ENCODE measurements at places on chromosomes 7 and 10.

- DNase-seq, result no peak
Measured at GRCh38 chr10:94546901-94547185, 1.3 kb downstream of the HELLS start.

GRCh38 chr7:1532456-1533254, 2.2 kb downstream of the MAFK start:
- no peak for DNase-seq

DNA sequence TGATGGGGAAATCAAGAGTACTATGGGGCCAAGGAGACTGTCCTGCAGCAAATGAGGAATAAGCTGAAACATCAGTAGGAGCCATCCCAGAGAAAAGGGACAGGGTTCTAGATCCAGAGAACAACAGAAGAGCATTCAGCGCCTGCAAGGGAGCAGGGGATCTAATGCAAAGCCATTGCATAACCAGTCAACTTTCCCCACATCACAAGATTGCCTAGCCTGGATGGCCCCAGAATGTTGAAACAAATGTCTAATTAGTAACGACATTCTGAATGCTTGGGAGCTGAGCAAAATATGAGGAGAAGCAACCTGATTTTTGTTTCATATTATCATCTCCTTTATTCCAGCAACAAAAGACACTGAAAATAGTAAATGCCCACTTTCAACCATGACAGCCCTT, 2.7 kb upstream of the MPP7 start:
- DNase-seq, result no peak

DNA sequence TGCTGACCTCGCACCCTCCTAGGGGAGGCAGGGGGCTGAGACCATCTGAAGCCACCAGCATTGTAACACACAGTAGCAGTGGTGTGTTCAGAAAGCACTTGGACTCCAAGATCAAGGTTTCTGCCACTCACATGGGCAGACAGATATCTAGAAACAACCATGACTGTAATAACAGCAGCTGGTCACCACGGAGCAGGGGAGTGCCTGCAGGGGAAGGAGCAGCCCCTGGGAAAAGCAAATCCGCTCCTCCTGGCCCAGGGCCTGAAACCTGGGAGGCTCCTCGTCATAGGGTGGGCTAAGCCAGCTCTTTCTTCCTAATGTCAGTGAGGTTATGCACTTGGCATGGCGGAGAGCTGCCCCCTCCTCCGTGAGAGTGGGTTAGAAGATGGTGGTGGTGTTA, 118.4 kb upstream of the INSYN2A start:
- no peak for DNase-seq

GRCh38 chr7:67875558-67875957, 878.9 kb downstream of the TYW1 start:
- DNase-seq, result no peak

DNA sequence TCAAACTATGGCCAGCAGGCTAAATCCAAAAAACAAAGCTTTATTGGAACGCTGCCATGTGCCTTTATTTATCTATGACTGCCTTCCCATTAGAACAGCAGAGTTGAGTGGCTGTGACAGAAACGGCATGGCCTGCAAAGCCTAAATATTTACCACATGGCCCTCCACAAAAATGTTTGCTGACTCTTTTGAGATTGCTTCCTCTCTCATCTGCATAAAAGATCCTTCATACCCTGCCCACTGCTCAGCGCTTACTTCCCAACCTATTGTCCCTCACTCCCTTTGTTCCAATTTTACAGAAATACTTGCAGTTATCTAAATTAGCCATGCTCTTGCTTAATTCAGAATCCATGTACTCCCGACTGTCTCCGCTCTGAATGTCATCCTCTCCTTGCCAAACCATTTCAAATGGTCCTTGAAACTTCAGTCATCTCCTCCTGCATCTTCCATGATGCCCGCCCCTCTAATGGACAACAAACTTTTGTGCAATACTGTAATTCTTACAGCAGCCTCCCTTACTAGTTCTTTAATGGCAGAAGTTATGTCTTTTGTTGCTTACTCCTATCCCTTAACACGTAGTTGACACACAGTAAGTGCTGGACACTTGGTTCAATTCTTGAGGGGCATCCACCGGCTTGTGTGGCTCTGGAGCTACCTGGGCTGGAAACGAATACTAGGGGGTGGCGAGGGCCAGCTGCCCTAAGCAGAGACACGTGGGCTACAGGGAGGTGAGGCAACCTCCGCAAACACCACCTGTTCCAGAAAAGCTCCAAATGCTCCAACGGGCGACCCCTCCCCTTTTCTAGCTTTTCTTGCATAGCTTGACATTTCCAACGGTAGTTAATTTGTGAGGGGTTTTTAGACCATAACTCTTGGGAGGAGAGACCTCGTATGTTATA, 832 bp downstream of the XRCC2 start:
- DNase-seq, result peak; percentile 70

GRCh38 chr7:8601121-8601520, 167.7 kb downstream of the NXPH1 start:
- no peak for DNase-seq

DNA sequence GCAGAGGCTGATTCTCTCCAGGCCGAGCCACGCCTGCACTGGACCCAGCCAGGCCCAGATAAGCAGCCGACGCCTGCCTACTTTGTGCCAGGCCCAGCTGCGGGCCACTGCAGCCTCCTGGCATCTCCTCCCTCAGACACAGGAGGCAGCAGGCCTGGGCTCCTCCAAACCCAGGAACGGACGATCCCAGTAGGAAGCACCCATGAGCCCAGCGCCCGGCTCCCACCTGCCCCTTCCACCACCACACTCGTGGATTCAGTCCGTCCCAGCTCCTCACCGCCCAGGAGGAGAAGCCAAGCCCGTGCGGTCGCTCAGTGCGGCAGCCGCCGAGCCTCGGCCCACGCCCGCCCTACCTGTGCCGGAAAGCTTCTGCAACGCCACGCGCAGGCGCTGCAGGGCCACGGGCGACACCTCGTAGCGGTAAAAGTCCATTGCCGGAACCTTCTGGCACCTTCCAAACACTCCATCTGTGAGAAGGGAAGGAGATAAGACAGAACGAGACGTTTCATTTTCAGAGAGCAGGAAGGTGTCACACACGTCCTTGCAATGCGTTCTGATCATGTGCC, 271.1 kb downstream of the PTPRN2 start:
- DNase-seq, result no peak

GRCh38 chr10:73060738-73061635, 35.7 kb downstream of the P4HA1 start:
- peak; percentile 47 for DNase-seq

GRCh38 chr7:18901351-18901750, 216.1 kb downstream of the TWIST1 start:
- no peak for DNase-seq

DNA sequence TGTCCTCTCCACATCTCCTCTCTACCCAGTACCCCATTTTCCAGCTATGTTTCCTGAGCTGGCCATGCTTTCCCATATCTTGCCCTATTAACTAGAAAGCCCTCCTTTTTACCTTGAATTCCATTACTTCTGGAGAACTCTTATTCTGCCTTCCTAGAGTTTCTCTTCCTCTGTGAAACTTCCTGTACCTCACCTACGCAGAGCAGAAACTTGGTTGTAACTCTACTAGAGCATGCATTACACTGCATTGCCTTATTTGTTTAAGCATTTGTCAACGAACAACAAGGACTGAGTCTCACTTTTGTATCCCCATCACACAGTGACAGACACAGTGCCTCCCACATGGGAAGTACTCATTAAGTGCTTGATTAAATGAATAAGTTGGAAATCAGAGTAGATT, 36.4 kb downstream of the VCL start:
- no peak for DNase-seq

- no peak for DNase-seq
Measured at GRCh38 chr7:98907570-98907969, 29.2 kb downstream of the TRRAP start.

DNA sequence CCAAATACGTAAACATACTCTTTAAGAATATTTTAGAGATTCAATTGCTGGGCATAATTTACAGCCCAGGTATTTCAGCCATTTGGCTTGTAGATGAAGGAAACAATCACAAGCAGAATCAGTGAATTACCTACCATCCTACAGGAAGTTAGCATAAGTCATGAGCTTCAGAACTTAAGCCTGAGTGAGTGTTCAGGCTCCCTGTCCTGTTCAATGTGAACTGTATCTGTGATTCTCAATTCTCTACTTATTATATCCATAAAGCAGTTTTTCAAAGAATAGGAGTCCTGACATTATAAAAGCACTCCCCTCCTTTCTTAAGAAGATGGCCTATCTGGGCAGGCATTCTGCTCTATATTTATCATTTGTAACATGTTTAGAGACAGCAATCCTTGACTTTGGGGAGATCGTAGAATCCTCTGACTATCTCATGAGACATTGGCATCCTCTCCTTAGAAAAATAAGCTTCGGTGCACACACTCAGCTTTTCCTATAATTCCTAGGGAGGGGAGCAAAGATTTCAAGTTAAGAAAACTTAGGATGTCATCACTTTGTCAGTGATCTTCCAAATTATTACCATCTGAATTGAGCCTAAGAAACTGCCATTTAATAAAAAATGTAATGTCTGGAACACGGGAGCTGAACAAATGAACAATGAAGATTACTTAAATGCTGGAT, 645.2 kb upstream of the IGFBP3 start:
- DNase-seq, result no peak

DNA sequence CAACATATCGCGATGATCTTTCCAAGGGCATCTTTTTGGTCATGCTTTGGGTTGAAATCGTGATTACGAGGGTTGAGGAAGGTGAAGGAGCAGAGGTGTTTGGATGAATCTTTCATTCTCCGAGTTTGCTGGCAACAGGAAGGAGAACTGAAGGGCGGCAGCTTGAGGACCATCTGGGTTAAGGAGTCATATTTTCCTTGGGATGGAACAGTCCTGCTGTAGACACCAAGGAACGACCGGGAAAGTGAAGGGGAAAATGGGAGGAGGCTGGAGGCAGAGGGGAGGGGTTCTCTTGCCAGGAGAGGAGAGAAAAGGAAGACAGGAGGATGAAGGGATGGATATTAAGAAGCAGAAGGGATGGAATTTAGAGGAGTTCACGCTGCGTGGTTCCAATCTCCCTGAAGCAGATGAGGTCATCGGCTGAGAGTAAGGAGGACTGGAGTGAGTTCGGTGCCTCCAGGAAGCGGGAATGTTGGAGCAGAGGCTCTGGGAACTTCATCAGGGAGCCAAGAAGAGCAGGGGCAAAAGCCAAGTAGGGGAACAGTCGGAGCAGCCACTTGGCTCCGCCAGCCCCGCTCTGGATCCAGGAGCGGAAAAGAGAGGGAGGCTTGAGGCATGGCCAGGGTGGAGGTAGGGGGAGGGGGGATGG, 116.6 kb upstream of the GALNT17 start:
- no peak for DNase-seq

DNA sequence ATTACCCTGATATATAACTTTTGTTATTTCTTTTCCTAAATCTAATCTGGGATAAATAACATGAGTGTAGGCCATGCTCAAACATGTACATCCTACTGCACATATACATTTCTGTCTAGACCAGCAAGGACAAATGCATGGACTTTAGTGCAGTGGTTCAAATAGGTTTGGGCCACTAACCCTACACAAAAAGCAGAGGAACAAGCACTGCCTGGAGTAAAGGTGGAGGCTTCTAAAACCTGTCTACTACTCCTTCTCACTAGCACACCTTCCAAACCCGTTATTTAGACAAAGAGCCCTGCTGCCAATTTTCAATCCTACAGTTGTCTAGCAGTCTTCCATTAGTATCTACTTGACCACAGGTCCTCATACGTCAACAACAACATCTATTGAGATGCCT, 34.8 kb downstream of the SGCE start:
- no peak for DNase-seq

- DNase-seq, result no peak
Measured at GRCh38 chr7:138166681-138167080, 90.4 kb downstream of the AKR1D1 start.

DNA sequence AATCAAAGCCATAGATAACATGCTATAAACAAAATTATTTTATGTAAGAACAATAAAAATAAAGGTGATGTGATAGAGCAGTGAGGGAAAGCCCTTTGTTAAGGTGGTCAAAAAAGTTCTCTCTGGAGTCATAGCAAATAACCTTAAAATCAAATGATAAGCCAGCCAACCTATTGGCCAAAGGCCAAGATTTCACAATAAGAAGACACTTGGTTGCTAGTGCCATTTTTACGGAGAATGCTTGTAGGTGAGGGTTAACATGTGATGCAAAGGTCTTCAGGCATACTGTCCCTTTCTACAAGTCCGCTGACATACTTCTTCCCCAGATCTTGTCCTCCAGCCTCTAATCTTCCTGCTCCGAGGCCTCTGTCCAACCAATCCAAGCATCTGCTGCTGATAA, 98.2 kb upstream of the ARID5B start:
- DNase-seq, result no peak

- peak; percentile 40 for DNase-seq
Measured at GRCh38 chr10:77267703-77268675, 369.6 kb downstream of the KCNMA1 start.

DNA sequence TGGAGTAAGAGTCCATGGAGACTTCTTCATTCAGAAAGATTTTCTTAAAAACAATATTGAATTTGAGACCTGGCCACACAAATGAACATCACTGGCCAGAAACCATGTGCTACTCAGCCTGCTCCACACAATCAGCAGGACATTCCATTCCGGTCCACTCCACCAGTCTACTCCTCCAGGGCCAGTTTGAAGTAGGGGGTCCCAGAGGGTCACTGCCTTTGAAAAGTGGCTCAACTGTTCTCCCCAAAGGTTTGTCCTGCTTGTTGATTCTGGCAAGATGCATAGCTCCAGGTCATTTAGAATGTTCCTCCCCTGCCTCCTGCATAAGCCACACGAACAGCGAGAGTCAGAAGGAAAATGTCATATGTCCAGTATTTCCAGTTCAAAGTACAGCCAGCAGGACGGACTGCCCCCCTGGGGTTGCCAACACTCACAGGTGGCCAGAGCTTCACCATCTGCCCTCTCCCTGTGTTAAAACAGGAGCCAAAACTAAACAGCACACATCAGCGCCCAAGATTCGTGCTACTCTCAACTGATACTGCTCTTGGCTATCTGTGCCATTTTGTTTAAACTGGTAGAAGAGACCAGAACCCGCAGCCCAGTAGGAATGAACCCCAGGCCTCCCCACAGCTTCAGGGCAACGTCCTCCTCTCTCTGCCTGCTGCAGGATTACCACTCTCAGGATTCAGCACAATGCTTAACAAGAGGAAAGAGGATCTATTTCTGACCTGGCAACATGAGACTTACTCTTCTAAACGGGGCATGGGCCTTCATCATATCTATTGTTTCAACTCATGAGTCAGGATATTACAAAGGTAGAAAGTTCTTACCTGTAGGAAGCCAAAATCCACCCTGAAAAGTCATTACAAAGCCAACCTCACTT, 11.3 kb downstream of the GRB10 start:
- peak; percentile 15 for DNase-seq

Measured in NCI-H146 (cell line).